H1 (cell line): ENCODE measurements at places on chromosomes 12 and 14. TPM values are rescaled to one million over a fixed set of nuclear protein-coding genes. Genes with fewer than 3 reads are reported as not detected.

C14orf180 gene
- total RNA-seq: not detected in 2 replicates

- no peak for DNase-seq
Measured at GRCh38 chr14:55302367-55303124, 31.3 kb downstream of the FBXO34 start.

DNA sequence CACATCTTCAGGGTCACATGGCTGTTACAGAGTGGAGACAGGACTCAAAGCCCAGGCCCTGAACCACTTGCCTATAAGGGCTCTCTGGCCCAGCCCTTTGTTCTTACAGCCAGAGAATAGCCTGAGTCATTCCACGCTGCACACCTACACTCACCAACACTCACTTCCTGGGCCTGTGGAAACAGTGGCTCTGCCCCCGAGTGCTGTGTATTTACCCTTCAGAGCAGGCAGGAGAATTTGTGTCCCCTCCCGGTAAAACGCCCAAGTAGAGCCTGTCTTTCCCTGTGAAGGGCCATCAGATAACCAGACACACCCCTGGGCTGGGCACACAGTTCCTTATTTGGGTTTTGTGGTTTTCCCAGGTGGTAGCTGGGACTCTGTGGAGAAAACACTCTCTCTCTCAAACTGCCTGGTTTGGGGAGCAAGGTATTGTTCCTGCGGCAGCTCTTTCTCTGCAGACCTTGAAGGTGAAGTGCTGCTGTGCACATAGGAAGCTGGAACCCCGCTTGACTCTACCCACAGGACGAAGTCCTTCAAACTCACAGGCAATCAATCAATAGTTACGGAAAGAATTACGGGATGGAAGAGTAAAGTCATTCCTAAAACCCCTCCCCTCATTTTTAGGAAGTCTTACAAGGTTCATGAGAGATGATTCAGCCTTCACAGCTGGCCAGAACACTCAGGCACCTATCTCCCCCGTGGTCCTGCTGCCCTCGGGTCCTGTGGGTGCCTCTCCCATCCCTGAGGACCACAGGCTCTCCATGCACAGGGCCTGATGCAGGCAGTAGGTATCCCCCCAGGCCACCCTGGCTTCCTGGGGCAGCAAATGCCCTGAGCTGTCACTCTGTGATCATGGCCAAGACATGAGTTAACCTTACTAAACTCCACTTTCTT lies 20.3 kb downstream of the FIGNL2 start:
- no peak for DNase-seq

DNA sequence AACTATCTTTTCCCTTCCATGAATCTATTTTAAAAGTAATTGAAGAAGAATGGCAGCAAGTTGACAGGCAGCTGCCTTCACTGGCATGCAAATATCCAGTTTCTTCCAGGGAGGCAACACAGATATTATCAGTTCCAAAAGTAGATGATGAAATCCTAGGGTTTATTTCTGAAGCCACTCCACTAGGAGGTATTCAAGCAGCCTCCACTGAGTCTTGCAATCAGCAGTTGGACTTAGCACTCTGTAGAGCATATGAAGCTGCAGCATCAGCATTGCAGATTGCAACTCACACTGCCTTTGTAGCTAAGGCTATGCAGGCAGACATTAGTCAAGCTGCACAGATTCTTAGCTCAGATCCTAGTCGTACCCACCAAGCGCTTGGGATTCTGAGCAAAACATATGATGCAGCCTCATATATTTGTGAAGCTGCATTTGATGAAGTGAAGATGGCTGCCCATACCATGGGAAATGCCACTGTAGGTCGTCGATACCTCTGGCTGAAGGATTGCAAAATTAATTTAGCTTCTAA lies 18.4 kb downstream of the TMPO start:
- no peak for DNase-seq

- DNase-seq: no peak
Measured at GRCh38 chr14:75023108-75023507, 20.4 kb downstream of the EIF2B2 start.

GRCh38 chr12:12560587-12561370 lies 1.9 kb downstream of the DUSP16 start:
- DNase-seq: no peak

ACSS3 gene
- 22.7 and 24.0 TPM in 2 replicates for total RNA-seq
